ENCODE measurements at places on chromosomes 1 and 21.

GRCh38 chr1:8727809-8728213 lies 89.6 kb downstream of the RERE start:
- DNase-seq: no peak

DNA sequence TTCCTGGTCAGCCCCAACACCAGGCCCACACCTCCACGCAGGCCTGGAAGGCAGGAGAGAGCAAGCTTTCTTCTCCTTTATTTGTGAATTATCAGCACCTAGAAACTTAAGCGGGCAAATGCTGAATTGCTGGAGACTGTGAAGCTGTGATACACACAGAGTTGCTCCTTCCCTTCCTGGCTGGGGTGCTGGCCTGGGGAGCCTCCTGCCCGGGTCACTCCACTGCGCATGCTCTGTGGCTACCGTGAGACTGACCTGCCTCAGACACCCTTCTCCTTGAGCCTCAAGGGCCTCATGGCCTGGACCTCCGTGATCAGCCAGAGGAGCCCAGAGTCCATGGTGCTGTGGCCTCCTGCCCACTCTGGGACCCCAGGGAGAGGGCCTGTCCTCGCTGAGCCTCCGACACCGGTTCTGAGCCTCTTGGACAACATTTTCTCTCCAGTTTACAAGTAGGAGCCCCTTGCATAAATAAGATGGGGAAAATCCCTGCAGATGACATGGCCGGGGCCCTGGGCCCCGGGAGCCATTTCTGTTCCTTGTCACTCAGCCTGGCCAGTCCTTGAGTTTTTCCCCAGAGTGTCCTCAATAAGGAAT lies 18.0 kb downstream of the AGPAT3 start:
- DNase-seq: no peak

DNA sequence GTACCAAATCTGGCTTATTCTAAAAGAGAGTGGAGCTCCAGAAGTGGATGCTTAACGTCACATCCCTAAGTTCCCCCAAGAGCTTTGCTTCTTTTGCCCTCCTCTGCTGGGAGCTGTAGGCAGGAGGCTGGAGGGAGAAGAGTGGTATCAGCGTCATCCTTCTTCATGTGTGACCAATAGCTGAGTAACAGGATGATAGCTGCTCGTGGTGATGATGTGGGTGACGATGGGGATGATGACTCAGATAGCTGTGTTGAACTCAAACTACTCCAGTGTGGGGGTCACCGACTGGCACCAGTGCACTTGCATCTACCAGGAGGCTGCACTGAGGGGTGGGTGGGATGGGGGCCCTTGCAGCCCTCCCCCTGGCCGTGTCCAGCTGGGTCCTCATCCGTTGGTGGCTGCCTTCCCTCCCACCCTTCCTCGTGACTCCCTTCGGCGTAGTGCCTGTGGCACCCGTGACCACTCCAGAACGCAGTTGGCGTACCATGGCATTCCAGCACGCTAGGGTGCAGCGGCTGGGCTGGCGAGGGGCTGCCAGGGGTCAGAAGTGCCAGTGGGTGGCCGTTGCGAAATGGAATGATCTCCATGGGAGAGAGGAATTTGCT lies 1.1 kb downstream of the IGFN1 start:
- DNase-seq: no peak

DNA sequence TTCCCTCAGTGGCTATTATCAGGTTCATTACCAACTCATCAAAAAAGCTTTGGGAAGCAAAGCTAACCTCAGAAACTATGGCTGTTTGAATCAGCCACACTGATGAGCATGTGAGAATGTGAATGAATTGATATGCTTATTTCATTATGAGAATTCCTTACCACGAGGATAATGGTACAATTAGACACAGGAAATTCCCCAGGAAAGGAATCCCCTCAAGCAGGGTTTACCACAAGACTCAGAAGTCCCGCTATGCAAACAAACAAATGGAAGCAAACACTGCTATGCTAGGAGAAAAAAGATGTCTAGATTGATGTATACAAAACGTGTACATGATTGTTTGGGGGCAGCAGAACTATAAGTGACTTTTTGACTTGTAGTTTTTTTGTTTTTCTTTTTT lies 205.0 kb downstream of the HMCN1 start:
- no peak for DNase-seq

GRCh38 chr1:42259739-42260064 lies 75.3 kb downstream of the FOXJ3 start:
- DNase-seq: no peak

- DNase-seq: no peak
Measured at GRCh38 chr21:34668803-34669148, at the start of gene CLIC6. Gene CLIC6, plus strand, starts transcription at chr21:34668994. Its CDS starts 395 bp downstream, at chr21:34669389.

GRCh38 chr1:41848216-41848952 lies 70.3 kb downstream of the HIVEP3 start:
- DNase-seq: no peak

DNA sequence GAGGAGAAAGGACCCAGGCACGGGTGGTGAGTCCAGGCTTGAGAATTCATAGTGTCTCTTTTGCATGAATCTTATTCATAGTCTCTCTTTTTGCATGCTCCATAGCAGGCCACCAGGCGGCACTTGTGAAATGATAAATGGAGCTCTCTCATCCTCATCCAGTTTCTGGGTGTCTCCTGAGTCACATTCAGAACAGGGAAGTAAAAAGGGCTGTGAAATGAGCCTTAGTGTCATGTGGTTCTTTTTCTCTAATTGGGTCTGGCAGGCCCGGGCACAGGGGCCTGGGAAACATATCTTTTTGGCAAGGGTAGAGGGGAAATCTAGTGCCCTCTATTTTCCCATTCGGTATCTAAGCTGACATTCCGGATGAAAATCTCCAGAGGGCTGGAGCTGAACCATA lies 19.1 kb upstream of the NCF2 start:
- DNase-seq: no peak

- no peak for DNase-seq
Measured at GRCh38 chr1:56838759-56839158, 15.8 kb upstream of the C8A start.

- no peak for DNase-seq
Measured at GRCh38 chr21:45802425-45802824, 158.9 kb downstream of the PCBP3 start.

DNA sequence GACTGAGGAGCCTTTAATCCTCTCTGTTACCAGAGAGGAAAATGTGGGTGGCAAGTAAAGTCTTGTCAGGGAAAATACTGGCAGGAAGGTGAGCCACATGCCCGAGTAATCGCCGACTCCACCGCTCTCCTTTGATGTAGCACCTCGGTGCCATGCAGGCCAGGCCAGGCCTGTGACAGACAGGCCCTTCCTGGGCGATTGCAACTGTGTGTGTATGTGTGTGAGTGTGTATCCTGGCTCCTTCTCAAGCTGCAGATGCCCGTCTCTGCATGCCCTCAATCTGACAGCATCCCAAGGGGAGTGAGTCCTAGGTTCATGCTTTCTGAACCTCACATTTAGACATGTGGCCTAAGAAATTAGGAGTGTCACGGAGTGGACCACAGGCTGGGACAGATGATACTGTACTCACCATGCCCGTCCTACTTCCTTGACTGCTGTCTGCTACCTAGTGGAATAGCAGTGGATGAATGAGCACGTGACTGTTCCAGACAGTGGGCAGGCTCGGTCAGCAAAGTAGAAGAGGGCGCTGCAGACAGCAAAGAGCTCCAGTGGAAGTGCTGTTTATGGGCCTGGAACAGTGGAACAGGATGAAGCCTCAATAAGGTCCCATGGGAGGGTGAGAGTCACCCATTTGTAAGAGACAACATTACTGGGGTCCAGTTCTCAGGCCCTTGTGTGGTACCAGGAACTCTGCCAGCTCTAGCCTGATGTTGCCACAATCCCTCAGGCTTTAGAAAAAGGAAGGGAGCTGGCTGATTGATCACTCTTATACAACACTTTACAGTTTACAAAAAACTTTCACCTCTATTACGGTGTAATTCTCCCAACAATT lies 25.3 kb downstream of the SERTAD4 start:
- no peak for DNase-seq

DNA sequence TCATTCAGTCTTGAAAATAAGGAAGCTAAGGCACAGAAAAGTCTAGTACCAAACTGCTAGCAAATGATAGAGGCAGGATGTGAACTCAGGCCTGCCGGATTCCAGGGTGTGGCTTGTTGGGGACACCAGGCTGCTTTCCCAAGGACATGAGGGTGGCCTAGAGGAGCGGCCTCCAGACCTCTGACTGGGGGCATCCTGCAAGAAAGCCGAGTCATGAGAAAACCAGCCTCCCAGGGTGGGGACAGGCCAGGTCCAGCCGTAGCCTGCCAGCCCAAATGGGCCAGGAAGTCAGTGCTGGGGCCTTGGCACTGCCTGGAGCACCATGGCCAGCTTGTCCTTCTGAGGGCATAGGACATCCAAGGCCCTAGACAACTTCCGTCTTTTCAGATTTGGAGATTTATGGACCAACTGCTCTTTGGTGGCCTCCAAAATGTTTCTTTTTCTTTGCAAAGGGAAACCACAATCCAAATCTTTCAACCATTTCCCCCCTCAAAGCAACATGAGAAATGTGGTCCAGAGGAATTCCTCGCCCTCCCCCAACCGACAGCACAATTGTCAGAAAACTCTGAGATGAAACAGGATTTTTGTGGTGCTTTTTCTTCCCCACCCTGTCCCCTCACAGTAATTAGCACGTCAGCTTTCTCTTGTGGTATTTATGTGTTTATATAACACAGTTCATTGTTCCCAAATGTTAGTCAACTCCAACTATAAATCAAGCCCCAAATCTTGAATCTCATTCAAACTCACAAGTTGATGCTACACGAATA lies 212.3 kb downstream of the KAZN start:
- no peak for DNase-seq

DNA sequence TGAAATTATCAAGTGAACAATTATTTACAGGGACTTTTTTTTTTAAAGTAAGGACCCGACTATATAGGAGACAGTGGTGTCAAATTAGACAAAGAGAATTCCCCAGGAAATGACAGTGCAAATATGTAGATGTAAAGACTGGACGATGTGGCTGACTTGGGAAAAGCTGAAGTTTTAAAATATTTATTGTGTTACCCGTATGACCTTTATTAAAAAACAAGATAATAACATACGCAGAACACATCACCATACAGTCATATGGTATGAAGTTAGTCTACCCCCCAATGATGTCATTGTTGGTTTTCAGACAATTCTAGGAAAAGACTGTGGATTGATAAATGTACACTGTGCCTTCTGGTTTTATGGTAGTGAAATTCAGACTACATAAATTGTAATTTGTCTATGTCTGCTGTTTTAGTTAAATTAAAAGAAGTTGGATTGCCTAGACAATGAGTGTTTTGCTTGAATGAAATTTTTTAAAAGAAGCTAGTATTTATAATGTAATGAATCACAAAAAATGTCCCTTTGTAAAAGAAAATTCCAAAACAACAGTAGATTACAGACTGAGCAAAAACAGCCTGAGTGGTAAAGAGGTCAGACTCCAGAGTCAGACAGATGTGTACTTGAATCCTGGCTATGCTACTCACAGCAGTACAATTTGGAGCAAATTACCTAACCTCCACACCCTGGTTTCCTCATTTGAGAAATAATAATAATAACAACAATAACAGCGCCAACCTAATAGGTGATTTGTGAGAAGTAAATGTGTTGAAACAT lies 15.5 kb upstream of the PDC start:
- no peak for DNase-seq

GRCh38 chr1:247812637-247813036 lies 11.3 kb downstream of the OR14A16 start:
- no peak for DNase-seq

DNA sequence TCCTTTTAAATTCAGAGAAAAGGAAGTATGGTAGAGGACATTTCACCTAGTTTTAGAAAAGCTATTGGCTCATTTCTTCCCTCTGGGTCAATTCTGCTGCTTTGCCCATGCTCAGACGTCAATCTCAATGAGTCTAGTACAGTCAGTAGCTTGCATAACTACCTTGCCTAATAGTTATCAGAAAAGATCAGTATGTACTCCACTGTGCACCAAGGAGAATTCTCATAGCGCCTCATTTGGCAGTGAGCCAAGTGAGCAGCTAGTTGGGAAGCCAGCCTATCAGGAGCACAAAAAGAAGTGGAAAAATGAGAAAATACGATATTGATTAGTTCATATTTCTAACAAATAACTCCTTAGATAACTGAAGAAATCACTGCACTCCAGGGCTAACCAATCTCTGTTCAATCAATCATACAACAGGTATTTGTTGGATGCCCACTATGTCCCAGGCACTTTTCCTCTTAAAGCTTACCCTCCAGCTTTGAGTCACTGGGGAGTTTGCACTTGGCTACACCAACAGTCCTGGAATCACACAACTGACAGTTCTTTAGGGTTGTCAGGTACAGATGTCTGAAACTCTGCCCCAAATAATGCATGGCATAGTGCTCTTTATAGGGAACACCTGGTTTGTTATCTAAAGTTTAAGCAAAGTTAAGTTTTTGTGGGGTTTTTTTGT lies 50.2 kb downstream of the PRDX6 start:
- no peak for DNase-seq

DNA sequence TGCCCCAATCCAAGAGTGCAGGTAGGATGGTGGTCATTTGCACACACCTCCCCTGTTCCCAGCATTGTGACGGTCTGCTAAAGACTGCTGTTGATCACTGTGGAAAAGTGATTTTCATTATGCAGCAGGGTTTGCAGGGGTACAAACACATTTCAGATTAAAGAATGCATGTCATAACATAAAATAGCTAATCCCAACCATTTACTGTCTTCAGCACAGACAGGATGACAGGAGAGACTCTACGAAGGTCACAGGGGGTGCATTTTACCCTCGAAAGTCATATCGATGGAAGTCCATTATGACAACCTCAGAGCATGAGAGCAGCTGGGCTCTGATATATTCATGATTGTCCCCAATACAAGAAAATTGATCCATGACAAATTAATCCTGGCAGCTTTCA lies 302.6 kb downstream of the AJAP1 start:
- no peak for DNase-seq

All from stimulated activated CD8-positive, alpha-beta memory T cell treated with anti-CD3 and anti-CD28 coated beads, Interleukin-2, amount 100 ng/mL, for 1 hour (primary cell).